ENCODE measurements at places on chromosomes 11 and 22. TPM values are rescaled to one million over a fixed set of nuclear protein-coding genes. Genes with fewer than 3 reads are reported as not detected.

DNA sequence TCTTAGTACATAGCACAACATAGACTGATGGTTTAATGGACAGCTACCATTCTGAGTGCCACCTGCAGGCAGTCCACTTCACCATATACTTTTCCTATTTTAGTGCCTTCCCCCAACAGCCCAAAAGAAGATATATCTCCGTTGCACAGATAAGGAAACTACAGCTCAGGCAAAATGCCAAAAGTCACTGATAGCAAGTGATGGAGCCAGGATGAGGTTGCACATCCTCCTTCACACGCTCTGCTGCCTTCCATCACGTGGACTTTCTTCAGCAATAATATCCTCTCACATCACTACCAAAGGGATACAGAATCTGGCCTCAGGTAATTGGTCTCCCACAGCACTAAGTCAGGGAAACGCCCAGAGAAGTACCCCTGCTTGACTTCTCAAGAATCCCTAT, 7.5 kb downstream of the TCF20 start:
- no peak for DNase-seq

- DNase-seq, result no peak
Measured at GRCh38 chr11:40405614-40406013, 1053.8 kb downstream of the LRRC4C start.

- no peak for DNase-seq
Measured at GRCh38 chr11:128549256-128549944, 38.0 kb downstream of the ETS1 start.

DNA sequence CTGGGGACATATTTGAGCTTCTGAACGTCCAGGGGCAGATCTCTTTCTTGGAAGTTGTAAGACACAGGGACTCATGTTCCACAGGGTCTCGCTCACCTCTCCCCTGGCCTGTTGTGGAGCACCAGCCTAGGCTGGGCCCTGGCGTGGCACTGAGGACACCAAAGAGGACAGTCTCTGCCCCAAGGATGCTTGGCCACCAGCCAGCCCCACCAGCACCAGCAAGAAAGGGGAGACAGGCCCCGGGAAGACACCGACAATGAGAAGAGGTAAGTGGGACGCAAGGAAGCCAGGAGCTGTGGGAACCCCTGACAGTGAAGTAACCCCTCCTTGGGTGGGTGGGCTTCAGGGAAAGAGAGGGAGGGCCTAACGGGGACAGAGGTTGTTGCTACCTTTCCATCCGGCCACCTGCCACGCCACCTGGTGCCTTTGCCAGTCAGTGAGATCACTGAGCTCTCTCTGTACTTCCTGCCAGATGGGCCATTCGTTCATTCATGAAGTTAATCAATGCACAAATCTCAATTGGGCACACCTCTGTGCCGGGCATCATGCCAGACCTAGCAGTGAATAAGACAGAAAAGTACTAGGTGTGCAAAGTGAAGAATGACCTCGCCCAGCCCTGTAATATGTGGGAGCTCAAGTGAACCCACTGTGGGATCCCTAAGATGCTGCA, 11.1 kb downstream of the APOL5 start:
- DNase-seq, result no peak

GRCh38 chr22:44025171-44026065, 1.3 kb downstream of the PARVB start:
- DNase-seq, result peak; percentile 61

GRCh38 chr22:37870273-37870672, 21.1 kb downstream of the EIF3L start:
- no peak for DNase-seq

- DNase-seq, result no peak
Measured at GRCh38 chr11:72577271-72577721, 96.9 kb downstream of the PDE2A start.

DNA sequence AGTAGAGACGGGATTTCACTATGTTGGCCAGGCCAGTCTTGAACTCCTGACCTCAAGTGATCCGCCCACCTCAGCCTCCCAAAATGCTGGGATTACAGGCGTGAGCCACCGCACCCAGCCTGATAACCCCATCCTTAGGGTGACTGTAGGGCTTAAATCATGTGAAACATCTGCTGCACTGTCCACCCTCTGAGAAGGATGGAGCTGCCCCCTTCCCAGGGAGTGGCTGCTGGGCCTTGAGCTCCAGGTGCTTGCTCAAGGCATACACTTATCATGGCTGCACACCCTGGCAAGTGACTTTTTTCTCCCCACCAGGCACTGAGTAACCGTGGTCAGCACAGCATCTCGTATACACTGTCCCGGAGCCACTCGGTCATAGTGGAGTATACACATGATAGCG, 5.3 kb downstream of the PELI3 start:
- no peak for DNase-seq

- DNase-seq, result no peak
Measured at GRCh38 chr11:77197626-77198320, 69.7 kb downstream of the MYO7A start.

GRCh38 chr11:117410238-117410637, 82.6 kb downstream of the CEP164 start:
- DNase-seq, result no peak

DNA sequence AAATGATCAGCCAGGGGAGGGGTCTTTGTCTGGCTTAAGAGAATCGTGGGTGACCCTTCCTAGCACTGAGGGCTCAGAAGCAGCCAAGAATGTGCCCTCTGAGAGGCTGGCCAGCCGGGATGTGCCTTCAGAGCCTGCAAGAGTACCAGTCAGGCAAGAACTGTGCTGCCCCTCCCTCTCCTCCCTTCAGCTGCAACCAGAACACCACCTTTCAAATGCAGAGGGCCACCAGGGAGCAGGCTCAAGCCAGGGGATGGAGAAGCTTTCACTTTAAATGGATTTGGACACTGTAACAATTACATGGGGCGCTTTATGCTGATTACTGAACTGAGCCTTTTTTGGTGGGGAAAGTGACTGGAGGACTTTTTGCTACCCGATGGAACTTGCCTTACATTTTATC, 44.9 kb upstream of the TENM4 start:
- DNase-seq, result no peak

Gene USP2
- 1.2 TPM for total RNA-seq

Gene MYOD1
- not detected for total RNA-seq

Gene PATE4
- not detected for total RNA-seq

Gene HIRA
- 34.4 TPM for total RNA-seq

Gene OR51E2
- not detected for total RNA-seq

Gene NEFH
- total RNA-seq, result 0.56 TPM

Gene SLC16A8
- total RNA-seq, result 0.05 TPM

Gene GGTLC2
- not detected for total RNA-seq

Gene TMEM179B
- total RNA-seq, result 41.7 TPM

Gene MYBPC3
- not detected for total RNA-seq

Data from dermis blood vessel endothelial cell (primary cell).